RPMI7951 (cell line): ENCODE measurements at places on chromosomes 1 and 21. TPM values are rescaled to one million over a fixed set of nuclear protein-coding genes. Genes with fewer than 3 reads are reported as not detected.

DNA sequence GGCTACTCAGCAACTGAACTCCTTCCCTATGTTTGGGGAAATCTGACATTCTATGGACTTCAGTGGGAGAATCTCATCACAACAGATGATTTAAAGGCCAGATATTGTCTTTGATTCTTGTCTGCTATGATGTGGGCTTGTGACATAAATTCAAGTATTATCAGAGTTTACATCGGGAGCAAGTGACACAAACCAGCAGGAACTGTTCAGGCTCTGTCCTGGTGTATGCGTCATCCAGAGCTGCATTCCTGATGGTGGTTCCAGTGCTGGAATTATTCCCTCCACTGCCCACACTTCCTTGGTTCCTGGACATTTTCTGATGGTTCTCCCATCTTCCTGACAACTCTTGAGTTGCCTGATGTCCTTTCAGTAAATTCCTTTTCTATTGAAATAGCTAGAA, 10.8 kb upstream of the LSM10 start:
- DNase-seq = peak; percentile 66

DNA sequence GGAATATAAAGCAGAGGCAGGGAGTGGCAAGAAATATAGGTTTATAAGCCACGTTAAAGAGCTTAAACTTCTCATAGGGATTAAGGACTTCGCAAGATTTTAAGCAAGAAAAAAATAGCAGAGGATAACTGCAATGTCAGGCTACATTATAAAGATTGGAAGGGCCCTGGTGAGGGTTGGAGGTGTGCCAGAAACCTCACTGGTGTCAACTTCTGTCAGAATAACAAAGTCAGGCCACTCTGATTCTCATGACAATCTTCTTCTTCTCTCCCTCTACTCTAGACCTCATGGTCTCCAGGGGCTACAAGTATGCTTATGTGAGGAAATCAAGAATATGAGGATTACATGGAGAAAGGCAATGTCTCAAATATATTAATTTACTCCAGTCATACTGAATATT, 32.6 kb upstream of the FMO2 start:
- no peak for DNase-seq

GRCh38 chr1:55210990-55211801, 4.0 kb downstream of the USP24 start:
- DNase-seq = no peak

DNA sequence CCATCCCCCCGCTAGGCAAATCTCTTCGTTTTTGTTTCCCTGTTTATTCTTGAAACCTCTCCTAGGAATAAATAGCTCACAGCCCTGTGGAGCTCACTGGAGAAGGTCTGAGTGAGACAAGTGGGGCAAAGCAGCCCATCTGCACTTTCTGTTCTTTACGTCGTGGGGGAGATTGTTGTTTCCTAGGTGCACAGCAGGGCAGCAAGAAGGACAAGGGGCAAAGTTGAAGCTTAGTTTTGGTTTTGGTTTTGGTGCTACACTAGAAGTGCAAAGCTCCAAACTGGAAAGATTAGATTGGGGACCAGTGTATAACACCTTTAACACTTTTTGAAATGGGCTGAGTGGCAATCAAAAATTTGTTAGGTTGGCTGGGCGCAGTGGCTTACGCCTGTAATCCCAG, 76.6 kb downstream of the GPR88 start:
- no peak for DNase-seq

DNA sequence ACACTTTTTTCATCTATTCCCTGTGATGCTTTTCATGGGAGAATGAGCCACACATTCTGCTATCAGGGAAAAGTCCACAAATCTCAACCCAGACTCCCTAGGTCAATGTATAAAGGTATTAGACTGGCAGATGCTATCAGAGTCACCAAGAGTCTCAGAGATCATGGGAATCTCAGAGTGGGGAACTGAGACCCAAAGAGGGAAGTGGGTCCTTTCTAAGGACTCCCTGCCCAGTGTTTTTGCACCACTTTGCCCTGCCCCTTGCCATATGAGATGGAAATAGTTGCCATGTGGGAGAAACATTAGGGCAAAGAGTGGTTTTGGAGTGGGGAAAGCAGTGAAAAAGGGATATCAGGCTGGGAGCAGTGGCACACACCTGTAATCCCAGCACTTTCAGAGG, 19.1 kb upstream of the AZIN2 start:
- DNase-seq = no peak

GRCh38 chr1:6634371-6635052, 9.8 kb downstream of the THAP3 start:
- DNase-seq = peak; percentile 32

DNA sequence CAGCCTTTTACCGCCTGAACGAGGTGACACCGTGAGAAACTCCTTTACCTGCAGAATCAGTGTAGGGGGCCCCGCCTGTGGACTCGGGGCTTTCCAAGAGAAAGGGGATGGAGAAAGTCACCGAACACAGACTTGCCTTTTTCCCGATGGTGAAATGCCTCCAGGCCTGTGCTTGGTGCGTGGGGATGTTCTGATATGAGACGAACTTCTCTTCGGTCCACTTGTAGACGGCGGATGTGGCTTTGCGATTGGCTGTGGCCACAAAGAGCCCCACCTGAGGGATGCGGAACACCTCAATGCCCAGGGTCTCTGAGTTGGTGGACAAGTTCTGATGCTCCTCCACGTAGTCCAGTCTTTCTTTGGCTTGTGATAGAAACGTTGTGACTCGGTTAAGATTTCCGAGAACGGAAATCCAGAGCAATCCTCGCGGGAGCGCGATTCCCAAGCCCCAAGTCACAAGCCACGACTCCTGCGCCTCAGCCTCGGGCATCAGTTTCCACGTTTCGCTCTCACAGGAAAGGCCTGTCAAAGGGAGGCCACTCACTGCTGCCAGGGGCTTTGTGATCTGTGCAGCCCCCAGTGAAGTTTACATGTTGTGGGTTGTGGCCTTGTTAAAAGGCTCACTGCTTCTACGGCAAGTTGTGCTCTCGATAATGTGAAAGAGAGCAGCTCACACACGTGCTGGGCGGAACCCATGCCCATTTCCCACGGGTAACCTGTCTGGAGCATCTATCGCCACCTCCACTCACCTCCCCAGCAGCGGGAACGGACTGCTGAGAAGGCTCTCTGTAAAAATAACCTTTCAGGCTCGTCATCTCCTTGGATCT, 12.6 kb downstream of the KRTAP10-1 start:
- no peak for DNase-seq

DNA sequence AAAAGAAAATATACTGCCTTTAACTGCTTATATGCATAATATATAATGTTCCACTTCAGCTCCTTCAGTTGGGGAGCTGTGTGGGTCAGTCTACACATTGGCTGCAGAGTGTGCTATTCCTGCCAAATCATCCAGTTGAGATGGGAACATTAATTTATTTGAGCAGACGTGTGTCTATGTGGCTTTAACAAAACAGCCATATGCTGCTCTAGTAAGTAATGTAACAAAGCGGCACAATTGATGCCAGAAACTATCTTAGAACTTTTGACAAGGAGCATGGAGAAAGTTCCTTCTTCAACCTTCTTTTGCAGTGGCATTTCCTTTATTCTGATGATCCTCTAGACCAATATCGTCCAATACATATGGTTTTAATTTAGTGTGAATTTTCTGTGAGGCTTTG, 285.9 kb upstream of the C1orf87 start:
- DNase-seq = no peak

- no peak for DNase-seq
These were observed 748 bp upstream of the ATP6V0B start for GRCh38 chr1:43973981-43974442.

DNA sequence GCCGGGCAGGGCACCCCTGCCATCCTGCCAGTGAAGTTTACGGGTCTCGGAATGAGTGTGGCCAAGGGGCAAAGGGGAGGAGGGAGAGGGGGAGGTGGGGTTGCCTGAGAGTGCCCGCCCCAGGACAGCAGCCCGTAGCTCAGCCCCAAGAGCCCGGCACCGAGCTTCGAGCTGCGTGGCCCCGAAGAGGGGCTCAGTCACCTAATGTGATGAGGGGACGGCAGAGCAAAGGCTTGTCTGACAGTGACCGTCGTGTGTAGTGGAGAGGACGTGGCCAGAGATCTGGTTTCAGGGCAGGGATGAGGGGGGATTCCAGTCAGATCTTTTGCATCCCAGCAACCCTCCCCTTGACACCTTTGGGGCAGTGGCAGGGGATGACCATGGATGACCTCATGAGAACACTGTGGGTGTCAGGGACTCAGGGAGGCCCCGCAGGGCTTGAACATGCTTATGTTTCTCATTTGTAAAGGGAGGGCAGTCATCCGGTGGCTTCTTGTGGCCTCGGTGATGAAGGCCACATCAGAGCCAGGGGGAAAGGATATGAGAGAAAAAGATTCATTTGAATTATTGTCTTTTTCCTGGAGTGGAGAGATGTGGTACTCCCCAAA, 1.1 kb upstream of the TRPM2 start:
- DNase-seq = no peak

- DNase-seq = no peak
These were observed 15.8 kb upstream of the RIPPLY3 start for GRCh38 chr21:36990508-36991205.

DNA sequence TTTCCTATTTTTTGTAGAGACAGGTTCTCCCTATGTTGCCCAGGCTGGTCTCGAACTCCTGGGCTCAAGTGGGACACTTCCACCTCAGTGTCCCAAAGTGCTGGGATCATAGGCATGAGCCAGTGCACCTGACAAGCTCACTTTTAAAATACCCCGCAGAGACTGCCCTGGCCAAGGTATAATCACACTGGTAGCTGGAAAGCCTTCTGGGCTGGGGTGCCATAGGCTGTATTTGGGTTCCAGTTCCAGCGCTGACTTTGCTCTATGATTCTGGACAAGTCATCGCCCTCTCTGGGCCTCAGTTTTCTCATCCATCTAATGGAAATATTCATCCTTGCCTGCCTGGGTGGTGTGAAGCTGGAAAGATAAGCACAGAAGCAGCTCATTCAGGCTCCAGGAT, 10.4 kb downstream of the LDLRAD1 start:
- no peak for DNase-seq

DNA sequence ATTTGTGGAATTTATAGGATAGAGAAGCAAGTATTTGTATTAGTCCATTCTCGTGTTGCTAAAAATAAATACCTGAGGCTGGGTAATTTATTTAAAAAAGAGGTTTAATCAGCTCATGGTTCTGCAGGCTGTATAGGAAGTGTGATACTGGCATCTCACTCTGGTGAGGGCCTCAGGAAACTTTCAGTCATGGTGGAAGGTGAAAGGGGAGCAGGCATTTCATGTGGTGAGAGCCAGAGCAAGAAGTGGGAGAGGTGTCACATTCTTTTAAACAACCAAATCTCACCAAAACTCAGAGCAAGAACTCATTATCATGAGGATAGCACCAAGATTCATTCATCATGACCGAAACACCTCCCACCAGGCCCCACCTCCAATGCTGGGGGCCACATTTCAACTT, 18.1 kb downstream of the SDCCAG8 start:
- no peak for DNase-seq

DNA sequence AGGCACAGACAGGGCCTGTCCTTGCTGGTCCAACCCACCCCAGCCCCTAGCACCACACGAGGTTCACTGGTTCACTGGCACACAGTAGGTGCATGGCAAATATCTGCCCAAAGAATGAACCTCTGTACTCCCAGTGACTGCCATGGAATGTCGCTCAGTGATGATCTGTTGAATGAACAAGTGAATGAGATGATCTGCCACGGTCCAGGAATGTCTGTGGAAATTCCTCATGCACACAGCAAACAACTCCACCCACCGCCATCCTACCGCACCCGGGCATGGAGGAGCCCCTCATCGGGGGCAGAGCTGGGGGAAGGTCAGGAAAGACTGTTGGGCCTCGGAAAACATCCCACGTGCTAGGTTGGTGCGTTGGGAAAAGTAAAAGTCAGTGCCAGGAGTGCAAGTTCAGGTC, 1.7 kb downstream of the HSPG2 start:
- DNase-seq = no peak

DNA sequence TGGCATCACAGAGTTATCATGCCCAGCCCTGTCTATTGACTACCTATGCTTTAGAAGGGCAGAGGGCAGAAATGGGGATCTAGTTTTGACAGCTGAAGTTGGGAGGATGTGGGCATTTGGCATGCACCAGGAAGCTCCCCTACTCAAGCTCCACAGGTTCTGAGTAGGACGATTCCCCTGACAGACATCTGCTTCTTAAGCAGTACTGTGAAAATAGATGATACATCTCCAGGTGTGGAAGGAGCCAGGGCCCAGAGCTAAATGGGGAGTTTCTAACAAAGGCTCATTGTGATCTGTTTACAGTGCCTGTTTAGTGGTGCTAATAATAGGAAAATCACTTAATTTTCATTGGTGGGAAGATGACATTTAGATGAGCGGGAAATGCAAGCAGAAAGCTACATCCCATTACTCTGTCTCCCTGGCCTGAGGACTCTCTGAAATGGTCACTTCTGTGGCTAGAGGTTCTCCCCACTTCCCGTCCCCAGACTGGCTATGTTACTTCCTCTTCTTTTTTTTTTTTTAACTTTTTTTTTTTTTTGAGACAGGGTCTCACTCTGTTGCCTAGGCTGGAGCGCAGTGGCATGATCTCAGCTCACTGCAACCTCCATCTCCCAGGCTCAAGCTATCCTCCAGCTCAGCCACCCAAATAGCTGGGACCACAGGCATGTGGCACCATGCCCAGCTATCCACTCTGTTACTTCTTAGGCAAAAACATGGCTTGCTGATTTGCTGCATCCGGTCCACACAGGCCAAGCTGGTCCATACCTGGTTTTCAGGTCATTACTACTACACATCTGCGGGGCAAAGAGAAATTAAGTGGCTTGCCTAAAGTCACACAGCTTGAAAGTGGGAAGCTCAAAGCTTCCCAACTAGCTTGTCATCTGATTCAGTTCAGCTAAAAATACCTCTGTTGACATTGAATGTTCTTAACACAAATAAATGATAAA, 23.2 kb upstream of the CNIH3 start:
- DNase-seq = peak; percentile 94

GRCh38 chr1:17922833-17923232, 167.7 kb downstream of the ACTL8 start:
- peak; percentile 15 for DNase-seq

GRCh38 chr1:86466986-86467385, 1.7 kb upstream of the CLCA1 start:
- peak; percentile 26 for DNase-seq

SPRR1A gene
- not detected in 2 replicates for total RNA-seq

RGSL1 gene
- total RNA-seq = not detected in 2 replicates

THEM5 gene
- total RNA-seq = not detected in 2 replicates

EPHA2 gene
- total RNA-seq = 47.1 and 53.4 TPM in 2 replicates

PAQR6 gene
- total RNA-seq = 0.12 and 0.29 TPM in 2 replicates

CA6 gene
- not detected in 2 replicates for total RNA-seq

LIPI gene
- total RNA-seq = not detected in 2 replicates

ADAM30 gene
- not detected in 2 replicates for total RNA-seq

NUAK2 gene
- total RNA-seq = 0.78 and 1.2 TPM in 2 replicates

NUP210L gene
- not detected in 2 replicates for total RNA-seq

ARHGAP29 gene
- 10.7 and 13.6 TPM in 2 replicates for total RNA-seq
